Ascending aorta (tissue), 2 donors: ENCODE measurements at places on chromosomes 11 and 22.
A peak's percentile ranks its signal among the peaks of the same experiment; 100 is the strongest.

DNA sequence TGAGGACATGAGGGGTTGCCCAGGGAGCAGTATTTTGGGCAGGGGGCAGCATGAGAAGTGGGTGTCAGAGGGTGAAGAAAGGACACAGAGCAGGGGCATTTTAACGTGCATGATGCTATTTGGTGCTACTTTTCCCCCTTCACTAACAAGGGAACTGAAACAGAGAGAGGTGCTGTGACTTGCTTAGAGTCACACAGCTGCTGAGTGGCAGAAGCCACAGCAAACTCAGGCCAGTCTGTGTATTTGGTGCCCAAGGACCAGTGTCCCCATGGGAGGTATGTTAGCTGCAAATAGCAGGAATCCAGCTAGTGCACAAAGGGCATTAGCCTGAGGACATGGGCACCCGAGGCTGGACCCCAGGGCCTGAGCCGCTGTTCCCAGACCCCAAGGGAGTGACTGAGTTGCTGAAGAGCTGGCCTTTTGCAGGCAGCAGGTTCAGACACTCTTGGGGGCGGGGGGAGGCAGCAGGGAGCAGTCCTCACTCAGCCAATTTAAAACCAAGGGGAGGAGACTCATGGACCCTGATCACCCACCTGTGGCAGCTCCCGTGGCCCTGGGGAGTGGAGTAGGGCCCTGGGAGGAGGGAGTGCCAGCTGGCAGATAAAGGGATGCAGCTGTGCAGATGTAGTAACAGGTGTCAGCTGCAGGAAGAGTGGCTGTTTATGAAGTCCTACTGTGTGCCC lies 14.6 kb downstream of the PARVG start:
- H3K4me3 ChIP-seq, result no peak overlapping the region
- H3K36me3 ChIP-seq, result no peaks in the 10 kb centered on the region
- no peaks in the 10 kb centered on the region for H3K27me3 ChIP-seq
- no peak overlapping the region for H3K27ac ChIP-seq
- H3K4me1 ChIP-seq, result no peaks in the 10 kb centered on the region
- no peak for DNase-seq

GRCh38 chr11:47924184-47924691 lies 56.1 kb upstream of the PTPRJ start:
- peak overlapping the region; percentile 14 for H3K27ac ChIP-seq
- no peaks in the 10 kb centered on the region for H3K4me1 ChIP-seq

GRCh38 chr11:61650781-61651571 lies 29.2 kb upstream of the DAGLA start:
- DNase-seq, result no peak
- no peak overlapping the region for H3K4me3 ChIP-seq
- no peak overlapping the region for H3K27ac ChIP-seq
- no peaks in the 10 kb centered on the region for H3K4me1 ChIP-seq
- H3K36me3 ChIP-seq, result no peaks in the 10 kb centered on the region

DNA sequence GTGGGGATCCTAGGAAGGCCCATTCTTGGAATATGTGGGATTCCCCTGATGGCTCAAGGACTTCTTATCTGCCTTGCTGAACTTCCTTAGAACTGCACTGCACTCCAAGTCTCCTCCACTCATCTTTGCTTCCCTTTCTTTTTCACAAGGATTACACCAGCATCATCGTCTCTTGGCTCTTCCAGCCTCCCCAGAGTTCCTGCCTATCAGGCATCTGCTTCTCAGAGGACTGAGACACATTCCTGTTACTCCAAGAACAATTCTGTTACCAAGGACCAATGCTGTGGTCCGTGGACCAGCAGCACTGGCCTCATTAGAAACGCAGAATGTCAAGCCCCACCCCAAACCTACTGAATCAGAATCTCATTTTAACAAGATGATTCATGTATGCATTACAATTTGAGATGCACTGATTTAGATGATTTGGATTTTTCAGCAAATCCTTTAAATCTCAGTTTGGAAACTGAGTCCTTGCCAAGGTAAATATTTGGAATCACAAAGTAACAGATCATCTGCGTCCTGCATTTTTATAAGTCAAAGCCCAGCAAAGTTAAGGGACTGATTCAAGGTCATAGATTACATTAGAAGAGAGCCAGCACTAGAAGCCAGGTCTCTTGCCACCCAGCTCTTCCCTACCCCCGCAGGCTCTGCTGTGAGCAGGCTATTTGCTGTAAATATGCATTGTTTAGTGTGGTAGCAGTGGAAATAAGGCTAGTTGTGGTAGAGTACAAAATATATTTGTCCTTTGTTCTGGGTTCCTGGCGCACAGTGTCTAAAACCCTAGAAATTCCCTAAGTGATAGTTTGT lies 110.9 kb downstream of the SWAP70 start:
- no peak for DNase-seq
- H3K36me3 ChIP-seq, result peaks cover under 1% of the 10 kb centered on the region
- H3K27ac ChIP-seq, result peak overlapping the region; percentile 45
- no peaks in the 10 kb centered on the region for H3K4me1 ChIP-seq
- H3K27me3 ChIP-seq, result no peaks in the 10 kb centered on the region

DNA sequence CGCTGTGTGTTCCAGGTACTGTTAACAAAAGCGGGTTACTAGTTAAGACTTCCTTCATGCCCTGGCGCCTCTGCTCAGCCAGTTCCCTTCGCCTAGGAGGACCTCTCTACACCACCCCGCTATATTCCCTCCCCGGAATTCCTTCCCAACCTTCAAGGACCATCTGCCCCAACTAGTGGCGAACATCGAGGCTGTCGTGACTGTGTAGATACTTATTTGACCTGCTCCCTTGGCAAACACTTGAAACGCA lies 450 bp upstream of the BCL2L13 start:
- peak overlapping the region; percentile 91 for H3K4me3 ChIP-seq
- no peaks in the 10 kb centered on the region for H3K36me3 ChIP-seq
- H3K4me1 ChIP-seq, result peaks cover 11% of the 10 kb centered on the region
- H3K27ac ChIP-seq, result peak overlapping the region; percentile 96
